Stimulated activated CD4-positive, alpha-beta T cell treated with anti-CD3 and anti-CD28 coated beads, Interleukin-4, amount 100 ng/mL, for 48 hours (primary cell): ENCODE measurements at places on chromosomes 11 and 22.

DNA sequence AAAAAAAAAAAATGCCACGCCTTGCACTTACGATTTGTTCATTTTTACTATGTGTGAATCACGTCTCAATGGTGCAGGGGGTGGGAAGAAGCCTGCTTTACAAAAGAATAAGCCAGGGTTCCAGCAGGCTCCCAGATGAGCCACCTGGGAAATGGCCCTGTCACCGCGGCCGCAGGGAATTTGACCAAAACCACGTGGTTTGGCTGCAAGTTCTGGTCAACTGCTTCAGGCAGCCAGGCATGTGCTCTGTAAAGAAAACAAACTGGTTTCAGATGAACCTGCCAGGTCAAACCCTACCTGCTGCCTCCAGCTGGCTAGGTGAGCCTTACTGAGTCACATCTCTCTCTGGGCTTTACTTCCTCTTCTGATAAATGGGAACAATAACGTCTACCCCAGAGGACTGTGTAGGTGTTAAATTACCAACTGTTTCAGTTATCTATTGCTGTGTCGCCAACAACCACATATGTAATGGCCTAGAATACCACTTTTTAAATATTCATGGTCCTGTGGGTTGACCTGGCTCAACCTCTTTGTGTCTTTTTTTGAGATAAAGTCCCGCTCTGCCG, 30.5 kb upstream of the GCAT start:
- DNase-seq: no peak

DNA sequence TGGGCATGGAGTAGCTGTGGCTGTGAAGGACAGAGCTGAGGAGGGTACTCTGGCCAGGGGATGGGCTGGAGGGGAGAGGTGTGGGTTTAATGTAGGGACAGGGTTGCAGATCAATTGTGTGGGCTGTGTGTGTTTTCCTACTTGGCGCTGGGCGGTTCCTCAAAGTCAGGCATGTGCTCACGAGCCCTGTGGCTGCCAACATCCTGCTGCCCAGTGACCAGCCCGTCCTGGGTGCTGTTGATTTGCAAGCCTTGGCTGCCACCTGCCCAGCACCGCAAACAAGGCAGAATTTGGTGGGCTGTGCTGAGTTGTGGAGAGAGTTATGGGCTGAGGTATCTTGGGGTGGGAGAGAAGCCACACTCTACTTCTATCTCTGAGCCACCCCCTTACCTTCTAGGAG, 69.2 kb downstream of the SCN3B start:
- DNase-seq: no peak

GRCh38 chr11:86737737-86738136, 62.6 kb upstream of the PRSS23 start:
- no peak for DNase-seq

DNA sequence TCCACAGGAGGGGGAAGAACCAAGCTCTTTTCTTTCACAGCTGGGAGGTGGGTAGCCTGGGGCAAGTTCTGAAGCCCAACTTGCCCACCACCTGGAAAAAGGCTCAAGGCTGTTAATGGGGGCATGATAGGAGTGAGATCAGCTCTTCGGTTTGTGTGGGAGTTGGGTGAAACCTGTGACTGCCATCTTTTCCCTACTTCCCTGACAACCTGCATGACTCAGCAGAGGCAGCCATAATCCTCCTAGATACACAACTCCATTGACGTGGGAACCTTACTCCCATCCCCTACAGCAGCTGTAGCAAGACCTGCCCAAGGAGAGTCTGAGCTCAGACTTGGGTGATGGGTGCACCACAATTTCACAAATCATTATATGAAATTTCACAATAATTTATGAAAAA, 13.3 kb upstream of the OOSP4B start:
- DNase-seq: no peak

- DNase-seq: no peak
These were observed 118.8 kb downstream of the LUZP2 start for GRCh38 chr11:24615451-24616160.

DNA sequence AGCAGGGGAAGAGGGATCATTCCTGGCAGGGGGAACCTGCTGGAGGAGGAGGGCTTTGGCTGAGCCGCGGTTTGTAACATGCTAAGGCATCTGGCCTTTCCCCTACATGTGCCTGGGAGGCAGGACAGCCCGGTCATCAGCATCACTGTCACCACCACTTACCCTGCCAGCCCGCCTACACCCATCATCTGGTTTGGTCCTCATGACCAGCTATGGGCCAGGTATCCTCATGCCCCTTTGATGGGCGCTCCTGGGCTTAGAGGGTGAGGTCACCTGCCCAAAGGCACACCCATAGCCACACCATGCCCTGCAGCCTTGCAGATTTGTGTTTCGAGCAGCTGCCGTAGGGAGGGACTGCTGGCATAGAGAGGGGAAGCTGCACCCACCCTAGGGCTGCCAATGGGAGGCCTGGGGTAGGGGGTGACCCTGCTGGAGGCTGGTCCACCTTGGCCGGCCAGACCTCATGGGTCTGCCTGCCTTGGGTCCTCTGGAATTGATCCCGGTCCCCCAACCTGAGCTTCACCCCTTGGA, 2.6 kb downstream of the MRGPRF start:
- no peak for DNase-seq

GRCh38 chr11:63099555-63099954, 44.5 kb downstream of the SLC22A24 start:
- no peak for DNase-seq

DNA sequence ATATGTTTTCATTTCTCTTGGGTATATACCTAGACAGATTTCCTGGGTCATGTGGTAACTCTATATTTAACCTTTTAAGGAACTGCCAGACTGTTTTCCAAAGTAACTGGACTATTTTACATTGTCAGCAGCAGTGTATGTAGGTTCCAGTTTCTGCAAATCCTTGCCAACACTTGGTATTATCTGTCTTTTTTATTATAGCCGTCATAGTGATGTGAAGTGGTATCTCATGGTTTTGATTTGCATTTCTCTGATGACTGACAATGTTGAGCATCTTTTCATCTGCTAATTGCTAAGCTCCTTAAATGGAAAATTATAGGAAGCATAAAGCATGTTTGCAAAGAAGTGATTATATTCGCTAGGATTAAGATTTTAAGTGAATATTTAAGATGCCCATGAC, 13.9 kb downstream of the NNMT start:
- DNase-seq: no peak

DNA sequence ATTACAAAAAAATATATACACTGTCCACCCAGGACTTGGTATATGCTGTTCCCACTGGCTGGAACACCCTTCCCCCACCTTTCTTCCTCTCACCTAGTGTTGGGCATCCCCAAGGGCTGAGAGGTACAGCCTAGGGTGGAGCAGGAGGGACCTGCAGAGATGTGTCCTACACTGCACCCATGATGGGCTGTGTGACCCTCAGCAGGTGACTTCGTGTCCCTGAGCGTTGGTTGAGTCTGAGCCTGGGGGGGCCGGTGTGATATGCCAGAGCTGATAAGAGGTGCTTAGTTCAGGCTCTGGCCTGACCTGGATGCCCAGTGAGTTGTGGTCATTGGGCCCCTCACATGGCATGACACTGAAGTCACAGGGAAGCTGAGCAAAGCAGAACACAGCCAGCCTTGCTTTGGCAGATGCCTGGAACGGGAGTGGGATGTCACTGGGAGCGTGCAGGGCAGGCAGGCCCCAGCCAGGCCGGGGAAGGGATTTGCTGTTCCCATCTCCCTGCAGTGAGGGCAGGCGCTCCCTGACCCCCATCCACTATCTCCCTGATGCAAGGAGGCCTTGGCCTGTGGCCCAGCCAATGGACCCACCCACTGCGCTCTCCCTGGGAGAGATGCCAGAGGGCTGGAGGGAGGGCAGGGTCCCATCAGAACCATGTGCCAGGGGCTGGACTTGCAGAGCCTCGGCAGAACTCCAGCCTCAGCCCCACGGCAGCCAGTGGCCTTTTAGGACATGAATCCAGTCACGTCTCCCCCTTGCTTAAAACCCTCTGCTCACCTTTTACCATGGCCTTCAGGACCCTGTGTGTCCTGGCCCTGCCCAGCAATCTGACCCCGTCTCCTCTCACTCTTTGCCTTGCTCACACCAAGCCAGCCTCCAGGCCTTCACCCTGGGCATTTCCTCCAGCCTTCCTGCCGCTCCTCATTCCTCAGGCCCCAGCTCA, 138.9 kb downstream of the MN1 start:
- no peak for DNase-seq

- DNase-seq: no peak
These were observed 55.5 kb downstream of the PAK1 start for GRCh38 chr11:77418155-77418970.

- no peak for DNase-seq
These were observed 107.9 kb downstream of the NTM start for GRCh38 chr11:131478341-131478740.

- no peak for DNase-seq
These were observed 103.1 kb downstream of the KIRREL3 start for GRCh38 chr11:126897430-126897829.

- DNase-seq: no peak
These were observed 6.0 kb downstream of the RNF169 start for GRCh38 chr11:74754507-74755252.

GRCh38 chr11:64604458-64605243, 13.6 kb downstream of the SLC22A12 start:
- DNase-seq: no peak

DNA sequence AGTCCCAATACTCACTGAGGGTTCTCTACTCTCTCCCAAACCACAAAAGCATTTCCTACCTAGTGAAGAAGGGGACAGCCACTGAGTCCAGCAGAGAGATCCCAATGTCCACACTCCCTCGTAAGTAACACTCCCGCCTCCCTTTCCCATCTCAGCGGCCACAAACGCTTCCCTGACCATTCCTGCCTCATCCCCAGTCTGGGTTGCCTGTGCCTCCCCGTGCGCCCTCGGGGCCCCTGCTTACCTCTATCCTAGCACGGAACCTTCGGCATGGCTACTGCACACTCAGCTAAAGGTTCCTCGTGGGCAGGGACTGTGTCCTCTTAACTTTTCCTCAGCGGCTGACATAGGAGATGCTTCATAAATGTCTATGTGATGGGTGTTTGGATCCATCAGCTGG, 1.5 kb downstream of the UPK2 start:
- no peak for DNase-seq

- DNase-seq: no peak
These were observed 1998.4 kb downstream of the LRRC4C start for GRCh38 chr11:39461066-39461465.

GRCh38 chr11:121589946-121590537, 137.3 kb upstream of the SORL1-AS1 start:
- no peak for DNase-seq

GRCh38 chr11:134915212-134915611, 503.2 kb upstream of the B3GAT1 start:
- DNase-seq: no peak

GRCh38 chr11:61140416-61140815, 20.8 kb downstream of the VPS37C start:
- DNase-seq: no peak

DNA sequence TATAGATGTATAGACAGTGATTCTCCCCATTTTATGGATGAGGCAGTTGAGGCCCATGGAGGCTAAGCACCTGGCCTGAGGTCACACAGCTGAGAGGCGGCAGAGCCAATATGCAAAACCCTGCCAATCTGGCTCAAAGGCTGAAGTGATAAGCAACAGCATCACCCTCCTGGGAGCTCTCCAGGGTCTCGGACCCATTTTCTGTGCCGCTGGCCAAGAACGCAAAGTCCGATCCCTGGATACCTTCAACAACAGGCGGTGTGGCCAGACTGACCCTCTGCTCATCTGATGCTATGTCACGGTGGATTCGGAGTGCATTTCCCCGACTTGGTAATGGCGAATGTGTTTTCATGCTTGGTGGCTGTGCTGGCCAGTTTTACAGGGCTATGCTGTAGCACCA, 595.0 kb downstream of the TBC1D22A start:
- no peak for DNase-seq

GRCh38 chr11:92460213-92460612, 235.6 kb downstream of the FAT3 start:
- no peak for DNase-seq

DNA sequence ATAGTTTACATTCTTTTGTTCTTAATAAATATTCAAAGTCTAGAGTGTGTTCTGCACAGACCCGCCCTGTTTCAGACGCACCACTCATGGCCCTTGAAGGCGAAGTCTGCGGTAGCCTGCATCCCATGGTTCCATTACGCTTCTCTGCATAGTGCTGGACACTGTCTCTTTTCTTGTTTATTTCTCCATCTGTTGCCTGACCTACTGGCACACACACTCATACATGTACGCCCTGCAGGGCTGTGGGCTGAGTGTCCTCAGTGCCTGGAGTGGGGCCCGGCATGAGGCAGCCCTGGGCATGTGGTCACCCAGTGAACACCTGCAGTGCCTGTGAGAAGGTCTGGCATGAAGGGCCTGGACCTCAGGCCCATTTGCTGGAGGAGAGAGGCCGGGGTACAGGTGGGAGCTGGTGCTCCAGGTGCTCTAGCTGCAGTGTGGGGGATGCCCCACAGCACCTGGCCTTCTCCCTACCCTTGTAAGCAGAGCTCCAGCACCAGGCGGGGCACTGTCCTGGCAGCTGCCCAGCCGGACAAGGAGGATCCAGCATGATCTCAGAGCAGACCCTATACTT, 404.1 kb downstream of the TBC1D22A start:
- no peak for DNase-seq

DNA sequence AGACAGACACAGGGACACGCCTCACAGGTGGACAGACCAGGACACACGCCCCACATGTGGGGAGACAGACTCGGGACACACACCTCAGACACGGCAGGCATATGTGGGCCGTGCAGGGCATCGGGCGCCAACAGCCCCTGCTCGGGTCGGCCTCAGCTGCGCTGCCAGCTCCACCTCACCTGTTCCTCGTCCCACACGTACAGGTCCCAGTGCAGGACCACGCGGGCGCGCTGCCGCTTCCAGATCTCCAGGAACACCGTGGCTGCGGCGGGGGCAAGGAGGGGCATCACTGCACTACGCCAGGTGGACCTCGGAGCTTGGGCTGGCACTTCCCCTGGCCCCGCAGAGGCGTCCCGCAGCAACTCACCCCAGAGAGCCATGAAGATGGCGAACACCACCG, 12.4 kb downstream of the ANO9 start:
- DNase-seq: no peak

DNA sequence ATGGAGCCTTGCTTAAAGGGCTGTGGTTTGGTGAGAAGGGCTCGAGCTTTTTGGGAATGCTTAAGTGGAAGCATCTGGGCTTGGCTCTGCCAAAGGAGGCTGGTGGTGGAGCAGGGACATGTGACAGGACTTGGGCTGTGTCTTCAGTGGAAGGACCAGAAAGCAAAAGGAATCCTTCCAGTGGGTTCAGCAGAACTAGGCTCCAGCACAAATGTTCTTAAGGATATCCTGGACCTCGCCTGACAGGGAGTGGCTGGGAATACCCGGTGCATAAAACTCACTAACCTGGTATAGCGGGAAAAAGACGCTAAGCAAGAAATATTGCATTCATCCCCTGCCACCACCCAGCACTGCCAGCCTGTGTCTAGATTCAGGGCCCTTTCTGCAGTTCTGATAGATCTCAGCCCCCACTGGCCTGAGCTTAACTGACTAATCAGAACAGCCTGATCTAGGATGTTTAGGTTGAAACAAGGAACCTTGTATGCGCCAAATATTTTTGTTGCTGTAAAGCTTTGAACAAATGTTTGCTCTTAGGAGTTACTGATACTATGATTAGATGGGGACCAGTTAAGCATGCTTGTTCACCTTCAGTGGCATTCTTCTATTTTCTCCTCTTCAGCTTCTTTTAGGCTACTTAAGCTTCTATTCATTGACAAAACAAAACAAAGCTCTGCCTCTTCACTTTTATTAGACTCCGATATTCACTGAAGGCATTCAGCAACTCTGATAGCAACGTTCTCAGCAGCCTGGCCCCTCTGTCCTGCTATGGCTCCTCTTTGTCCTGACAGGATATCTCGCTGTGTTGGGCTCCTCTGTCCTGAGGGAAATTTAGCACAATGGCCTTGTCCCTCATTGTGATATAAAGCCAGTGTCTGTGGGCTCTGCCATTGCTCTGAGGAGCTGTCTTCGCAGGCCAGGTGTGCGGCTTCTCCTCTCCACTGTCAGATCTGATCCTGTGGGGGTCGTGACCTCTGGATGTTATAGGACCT, 25.0 kb downstream of the PPFIBP2 start:
- DNase-seq: no peak
